CD8-positive, alpha-beta T cell (primary cell): ENCODE measurements at places on chromosomes 5 and 9. TPM values are rescaled to one million over a fixed set of nuclear protein-coding genes. Genes with fewer than 3 reads are reported as not detected.

- DNase-seq = no peak
Observed at GRCh38 chr9:135074354-135075233, 12.9 kb upstream of the OLFM1 start.

- DNase-seq = no peak
Observed at GRCh38 chr5:169183576-169183975, 117.4 kb downstream of the SLIT3 start.

DNA sequence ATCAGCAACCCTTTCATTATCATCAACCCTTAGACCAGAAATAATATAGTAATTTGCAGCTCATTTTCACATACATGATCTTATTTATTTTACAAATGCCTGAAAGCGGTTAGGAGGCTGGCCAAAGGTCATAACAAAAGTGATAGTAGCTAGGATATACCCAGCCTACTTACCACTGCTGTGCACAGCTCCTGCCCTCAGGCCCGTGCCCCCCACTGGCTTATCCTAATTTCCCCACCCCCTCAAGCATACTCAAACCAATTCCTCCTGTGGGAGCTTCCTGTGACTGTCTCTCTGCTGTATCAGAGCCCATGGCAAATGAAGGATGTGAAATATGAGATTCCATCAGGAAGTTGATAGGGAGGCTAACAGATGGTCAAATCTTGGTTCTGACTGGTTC lies 14.8 kb downstream of the FAM219A start:
- DNase-seq = no peak

DNA sequence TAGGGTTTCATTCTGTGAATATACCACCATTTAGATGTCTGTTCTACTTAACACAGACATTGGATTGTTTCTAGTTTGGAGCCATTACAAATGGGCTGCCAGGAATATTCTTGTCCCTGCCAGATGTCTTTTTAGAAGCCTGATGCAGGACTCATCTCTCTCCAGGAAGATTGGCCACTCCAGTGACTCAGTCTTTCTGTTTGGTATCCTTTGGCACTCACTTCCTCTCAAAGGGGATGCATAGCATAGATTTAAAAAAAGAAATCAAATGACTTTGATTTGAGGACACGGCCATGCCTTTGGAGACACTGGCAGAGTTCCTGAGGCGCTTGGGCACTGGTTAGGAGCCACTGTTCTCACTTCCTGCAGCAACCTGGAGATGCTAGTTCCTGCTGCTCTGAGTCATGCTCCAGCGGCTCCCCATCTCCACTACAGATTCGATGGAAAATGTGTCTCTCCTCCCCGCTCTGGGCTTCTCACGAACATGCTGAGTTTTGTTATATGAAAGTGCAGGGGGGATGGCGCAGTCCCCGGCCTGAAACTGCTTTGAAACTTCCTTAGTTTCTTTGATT lies 3.5 kb upstream of the ZNF366 start:
- DNase-seq = no peak

GRCh38 chr5:88695931-88696330 lies 187.1 kb downstream of the MEF2C start:
- DNase-seq = no peak

- DNase-seq = no peak
Observed at GRCh38 chr5:133387621-133388020, 224.7 kb downstream of the FSTL4 start.

FOXD4L6 gene
- not detected for total RNA-seq

- DNase-seq = no peak
Observed at GRCh38 chr5:151720215-151720614, 33.5 kb upstream of the SPARC start.
